EH (cell line): ENCODE measurements at places on chromosomes 12 and 14.

DNA sequence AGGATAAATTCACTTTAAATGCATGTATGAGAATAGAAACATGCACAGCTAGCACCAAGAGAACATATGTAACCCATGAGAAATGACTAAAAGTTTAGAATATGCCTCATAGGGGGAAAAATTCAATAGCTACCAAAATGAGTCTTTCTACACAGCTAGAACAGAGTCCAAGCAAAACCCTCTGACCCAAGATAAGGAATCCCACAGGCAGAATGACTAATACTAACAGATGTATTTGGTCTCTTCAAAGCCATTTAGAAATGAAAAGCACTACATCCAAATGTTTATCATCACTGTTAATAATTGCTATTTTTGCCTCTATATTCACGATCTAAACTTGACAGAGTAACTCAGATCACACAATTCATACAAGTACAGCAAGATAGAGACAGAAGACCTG is 44.0 kb downstream of the KICS2 start:
- peak; percentile 88 for DNase-seq

DNA sequence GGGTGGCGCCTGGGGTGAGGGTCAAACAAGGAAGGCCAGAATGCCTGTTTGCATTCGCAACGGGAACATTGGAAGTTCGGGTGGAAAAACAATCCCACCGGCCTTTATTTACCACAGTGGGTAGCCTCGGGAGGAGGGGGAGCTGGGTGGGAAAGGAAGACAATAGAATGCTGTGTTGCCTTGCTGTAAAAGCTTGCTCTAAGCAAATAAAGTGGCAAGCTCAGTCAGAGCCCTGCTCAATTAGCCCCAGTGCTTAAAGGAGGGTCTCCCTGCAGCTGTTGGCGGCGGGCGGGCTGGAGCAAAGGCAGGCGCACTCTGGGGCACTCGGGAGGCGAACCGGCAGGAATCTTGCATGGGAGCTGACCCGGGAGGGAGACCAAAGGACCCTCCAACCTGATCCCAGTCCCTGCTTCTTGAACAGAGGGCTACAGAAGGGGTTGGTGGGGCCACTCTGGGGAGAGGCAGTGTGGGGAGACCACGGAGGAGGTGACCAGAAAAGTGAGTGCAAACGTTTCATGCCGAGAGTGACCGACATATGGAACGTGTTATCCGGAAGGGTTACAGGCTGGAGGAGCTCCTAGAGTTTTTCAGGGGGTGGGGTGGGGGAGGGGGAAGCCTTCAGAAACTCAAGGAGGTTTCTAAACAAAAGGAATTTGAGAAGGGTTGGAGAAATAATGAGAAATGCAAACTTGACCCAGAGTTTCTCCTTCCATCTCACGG is 48.5 kb downstream of the NTF3 start:
- peak; percentile 46 for DNase-seq

DNA sequence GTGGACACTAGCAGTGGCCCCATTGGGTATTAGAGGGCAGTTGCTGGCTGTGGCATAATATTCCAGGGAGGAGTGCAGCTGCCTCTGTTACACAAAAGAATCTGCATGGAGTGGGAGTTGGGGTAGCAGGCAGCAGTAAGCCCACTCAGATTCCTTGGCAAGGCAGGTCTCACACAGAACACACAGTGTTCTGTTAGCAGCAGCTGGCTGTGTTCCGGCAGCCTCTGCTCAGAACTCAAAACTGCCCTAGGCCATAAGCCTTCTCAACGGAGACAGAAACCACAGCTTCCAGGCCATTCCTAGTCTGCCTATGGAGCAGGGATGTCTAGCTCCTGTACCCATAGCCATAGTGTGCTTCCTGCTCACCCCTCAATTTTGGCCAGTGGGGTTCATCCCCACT is 1085.4 kb downstream of the SLC6A15 start:
- DNase-seq = peak; percentile 20

GRCh38 chr14:29755311-29756018 is 172.2 kb downstream of the PRKD1 start:
- DNase-seq = peak; percentile 10

DNA sequence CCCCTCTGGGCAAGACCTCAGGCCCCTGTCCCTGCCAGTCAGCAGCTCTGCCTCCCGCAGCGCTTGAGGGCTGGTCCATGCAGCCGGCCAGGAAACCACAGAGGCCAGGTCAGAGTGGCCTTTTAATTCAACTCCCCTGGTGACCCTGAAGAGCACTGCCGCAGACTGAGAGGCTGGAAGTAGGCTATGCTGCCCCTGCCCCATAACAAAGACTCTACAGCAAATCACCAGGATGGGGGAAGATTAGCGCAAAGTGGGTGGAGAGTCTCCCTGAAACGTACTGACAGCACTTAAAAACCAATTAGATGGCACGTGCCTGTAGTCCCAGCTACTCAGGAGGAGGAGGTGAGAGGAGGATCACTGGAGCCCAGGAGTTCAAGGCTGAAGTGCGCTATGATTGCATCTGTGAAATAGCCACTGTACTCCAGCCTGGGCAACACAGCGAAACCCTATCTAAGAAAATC is 70.5 kb downstream of the ITPK1 start:
- no peak for DNase-seq

- no peak for DNase-seq
These were observed 85.7 kb downstream of the KIF26A start for GRCh38 chr14:104224131-104224505.

DNA sequence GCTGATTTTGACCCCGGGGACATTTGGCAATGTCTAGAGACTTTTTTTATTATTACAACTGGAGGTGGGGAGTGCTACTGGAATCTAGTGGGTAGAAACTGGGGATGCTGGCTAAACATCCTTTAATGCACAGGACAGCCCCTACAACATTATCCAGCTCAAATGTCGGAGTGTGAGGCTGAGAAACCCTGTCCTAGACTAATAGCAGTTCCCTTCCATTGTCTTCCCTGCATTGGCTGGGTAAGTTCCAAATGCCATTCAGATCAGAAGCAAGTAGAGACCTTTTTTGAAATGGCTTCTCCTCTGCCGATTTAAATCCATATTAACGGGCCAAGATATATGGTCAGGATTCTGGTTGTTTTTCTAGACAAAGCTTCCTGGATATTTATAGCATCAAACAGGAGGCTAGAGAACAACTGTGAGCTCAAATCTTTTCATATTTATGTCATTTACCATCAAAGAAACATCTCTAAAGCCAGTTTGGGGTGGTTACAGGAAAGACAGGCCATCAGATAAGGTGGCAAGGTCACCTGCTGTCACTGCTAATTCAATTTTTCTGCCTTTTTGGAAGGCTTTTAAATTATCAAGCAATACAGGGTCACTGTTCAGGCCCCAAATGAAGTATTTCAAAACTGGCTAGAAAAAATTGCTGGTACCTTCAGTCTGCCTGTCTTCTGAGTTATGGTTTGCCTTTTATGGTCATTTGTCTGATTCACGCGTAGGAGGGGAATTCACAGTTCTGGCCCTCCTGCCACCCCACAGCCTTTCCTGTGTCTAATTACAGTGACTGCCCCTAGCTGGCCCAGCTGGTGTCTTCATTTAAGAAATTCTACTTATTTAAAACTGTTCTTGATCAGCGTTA is 20.1 kb upstream of the AKAP5 start:
- peak; percentile 88 for DNase-seq
